ENCODE measurements at places on chromosomes 3 and 15. TPM values are rescaled to one million over a fixed set of nuclear protein-coding genes. Genes with fewer than 3 reads are reported as not detected.

- H3K4me3 ChIP-seq, result no peak overlapping the region
- no peaks in the 10 kb centered on the region for H3K4me1 ChIP-seq
- peaks cover 16% of the 10 kb centered on the region for H3K27me3 ChIP-seq
- H3K27ac ChIP-seq, result no peak overlapping the region
Observed at GRCh38 chr15:70178335-70179084, 80.8 kb upstream of the TLE3 start.

- H3K4me1 ChIP-seq, result peaks cover 19% of the 10 kb centered on the region
- peak; percentile 69 for DNase-seq
- peak overlapping the region; percentile 50 for H3K27ac ChIP-seq
- H3K4me3 ChIP-seq, result no peak overlapping the region
Observed at GRCh38 chr3:171328419-171329082, 131.7 kb downstream of the TNIK start.

DNA sequence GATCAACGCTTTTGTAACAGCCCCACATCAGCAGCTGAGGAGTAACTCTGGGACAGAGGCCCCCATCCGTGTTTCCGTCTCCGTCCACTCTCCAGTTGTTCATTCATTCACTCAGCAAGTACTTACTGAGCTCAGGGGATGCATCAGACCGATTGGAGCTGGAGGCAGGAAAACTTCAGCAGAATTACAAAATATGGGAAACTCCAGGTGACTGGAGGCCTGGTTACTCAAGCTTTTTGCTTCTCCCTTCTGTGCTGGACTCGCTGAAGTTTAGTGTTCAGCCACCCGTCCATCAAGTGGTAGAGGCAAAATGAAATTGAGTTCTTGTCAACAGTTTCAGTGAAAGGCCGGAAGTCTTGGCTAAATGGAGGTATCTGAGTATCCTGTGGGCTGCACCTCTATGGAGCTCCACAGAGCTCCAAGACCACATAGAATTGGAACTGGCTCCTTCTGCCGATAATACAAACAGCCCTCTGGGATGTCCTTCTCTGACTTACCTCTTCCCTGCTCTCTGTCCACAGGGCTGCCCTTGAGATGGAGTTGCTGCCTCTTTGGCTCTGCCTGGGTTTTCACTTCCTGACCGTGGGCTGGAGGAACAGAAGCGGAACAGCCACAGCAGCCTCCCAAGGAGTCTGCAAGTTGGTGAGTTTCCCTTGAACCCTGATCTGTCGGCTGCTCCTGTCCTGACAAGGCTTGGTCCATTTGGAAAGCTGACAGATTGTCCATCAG lies 14.7 kb downstream of the NRROS start:
- peak overlapping the region; percentile 26 for H3K27ac ChIP-seq
- peaks cover 82% of the 10 kb centered on the region for H3K36me3 ChIP-seq
- no peaks in the 10 kb centered on the region for H3K27me3 ChIP-seq

DNA sequence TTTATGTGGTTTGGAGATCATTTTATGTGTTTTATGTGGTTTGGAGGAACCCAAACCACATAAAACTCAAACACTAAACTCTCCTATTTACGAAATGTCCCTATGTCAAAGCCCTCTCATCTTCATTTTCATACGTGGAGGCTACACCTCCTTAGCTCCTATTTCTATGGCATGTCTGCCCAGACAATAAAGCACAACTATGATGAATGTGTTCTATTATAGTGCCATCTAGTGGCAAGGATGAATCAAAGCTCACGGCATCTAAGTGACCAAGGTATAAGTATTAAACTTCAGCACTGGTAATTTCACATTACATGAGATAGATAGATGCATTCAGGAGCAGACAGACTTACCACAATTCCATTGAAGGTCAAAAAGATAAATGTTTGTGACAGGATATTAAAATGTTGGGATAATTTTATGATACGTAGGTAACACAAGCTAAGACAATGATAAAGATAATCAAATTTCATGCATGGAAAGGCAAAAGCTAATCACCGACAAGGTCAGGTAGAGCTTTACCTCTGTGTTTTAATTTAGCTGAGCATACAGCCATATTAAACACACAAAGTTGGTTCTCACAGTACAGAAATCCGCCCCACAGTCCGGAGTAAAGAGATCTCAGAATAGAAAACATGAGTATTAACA lies 130.6 kb upstream of the FHIT start:
- no peak overlapping the region for H3K4me3 ChIP-seq
- DNase-seq, result no peak
- peaks cover 1% of the 10 kb centered on the region for H3K4me1 ChIP-seq
- peaks cover 8% of the 10 kb centered on the region for H3K27me3 ChIP-seq

DNA sequence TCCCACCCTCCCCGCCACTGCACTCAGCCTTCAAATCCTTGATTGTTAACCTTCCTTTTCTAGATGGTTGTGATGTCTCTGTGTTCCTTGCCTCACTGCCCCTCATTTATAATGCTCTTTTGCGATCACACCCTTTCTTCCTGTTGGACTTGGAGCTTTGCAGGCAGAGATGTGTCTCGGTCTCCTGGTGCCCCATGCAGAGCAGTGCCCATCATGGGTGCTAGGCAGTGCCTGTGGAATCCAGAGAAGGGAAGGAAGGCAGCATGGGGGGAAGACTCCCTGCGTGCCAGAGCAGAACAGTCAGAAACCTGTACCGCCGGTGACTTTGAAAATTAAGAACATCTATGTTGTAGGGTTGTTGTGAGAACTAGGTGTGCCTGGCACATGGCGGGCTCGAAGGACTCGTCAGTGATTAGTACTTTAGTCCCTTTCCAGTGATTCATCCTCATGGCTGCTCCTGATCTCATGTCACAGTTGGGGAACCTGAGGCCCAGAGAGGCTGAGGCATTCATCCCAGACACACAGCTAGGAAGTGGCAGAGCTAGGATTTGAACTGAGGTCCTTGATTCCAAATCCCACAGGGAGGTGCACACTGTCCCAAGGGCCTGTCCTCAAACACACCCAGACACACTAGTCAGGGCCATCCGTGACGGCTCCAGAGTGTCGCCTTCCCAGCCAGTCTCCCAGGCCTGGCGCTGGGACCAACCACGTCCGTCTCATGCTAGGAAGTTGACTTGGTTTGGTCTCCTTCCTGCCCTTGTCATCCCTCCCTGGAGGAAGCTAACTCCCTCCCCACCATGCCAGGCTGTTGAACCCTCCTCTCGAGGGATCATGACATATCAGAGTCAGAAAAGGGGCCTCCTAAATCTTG lies 58.3 kb downstream of the SMAD6 start:
- DNase-seq, result no peak
- no peak overlapping the region for H3K4me3 ChIP-seq
- H3K27me3 ChIP-seq, result peaks cover 34% of the 10 kb centered on the region
- no peaks in the 10 kb centered on the region for H3K4me1 ChIP-seq

DNA sequence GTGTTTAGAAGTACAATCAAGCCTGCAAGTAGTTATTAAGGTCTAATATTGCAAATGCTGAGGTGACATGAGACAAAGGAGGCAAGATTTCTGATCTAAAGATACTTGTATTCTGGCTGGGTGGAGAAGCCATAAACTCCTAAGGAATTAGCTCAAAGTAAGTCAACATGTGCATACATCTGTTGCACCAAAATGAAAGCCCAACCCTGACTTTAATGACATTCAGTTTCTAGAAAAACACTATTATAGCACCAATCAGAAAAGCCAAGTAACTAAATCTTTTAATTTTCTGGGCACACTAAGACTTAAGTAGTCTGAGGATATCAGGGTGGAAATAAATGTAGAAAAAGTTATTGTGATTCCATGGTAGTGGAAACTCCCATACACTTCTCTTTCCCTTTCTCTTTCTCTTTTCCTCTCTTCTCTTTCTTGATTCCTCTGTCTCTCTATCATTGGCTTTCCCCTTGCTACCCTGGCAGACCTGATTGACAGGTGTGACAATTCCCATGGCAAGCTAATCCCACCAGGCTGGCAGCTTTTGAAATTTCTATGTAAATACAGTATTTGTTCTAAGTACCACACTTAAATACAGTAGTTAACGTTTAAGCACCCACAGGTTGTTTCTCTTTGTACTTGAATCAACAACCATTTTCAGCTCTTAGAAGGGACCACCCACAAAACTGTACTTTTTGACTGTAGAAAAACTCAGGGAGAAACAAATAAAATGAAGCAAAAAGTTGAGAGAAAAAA lies 528.4 kb upstream of the SEMA6D start:
- H3K4me3 ChIP-seq, result no peak overlapping the region
- peaks cover 5% of the 10 kb centered on the region for H3K4me1 ChIP-seq
- no peak for DNase-seq

DNA sequence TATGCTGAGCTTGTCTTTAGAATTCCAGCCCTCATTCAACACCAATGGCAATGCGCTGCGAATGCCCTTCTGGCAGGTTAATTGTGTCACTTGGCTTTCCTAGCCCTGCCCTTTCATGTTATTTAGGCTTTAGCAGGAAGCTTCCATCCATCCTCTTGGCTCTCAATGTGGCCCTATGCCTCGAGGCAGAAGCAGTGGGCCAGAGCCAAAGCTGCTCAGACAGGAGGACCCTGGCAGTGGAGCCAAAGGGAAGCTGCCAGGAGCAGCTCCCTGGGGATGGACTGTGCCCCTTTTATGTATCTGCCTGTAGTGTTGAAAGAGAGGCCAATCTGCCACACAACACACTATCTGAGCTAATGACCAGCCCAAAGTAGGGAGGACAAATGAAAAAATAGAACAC lies 376.4 kb downstream of the CTNNB1 start:
- no peaks in the 10 kb centered on the region for H3K27me3 ChIP-seq
- no peak for DNase-seq
- H3K4me3 ChIP-seq, result no peak overlapping the region
- H3K36me3 ChIP-seq, result no peaks in the 10 kb centered on the region
- no peak overlapping the region for H3K27ac ChIP-seq

DNA sequence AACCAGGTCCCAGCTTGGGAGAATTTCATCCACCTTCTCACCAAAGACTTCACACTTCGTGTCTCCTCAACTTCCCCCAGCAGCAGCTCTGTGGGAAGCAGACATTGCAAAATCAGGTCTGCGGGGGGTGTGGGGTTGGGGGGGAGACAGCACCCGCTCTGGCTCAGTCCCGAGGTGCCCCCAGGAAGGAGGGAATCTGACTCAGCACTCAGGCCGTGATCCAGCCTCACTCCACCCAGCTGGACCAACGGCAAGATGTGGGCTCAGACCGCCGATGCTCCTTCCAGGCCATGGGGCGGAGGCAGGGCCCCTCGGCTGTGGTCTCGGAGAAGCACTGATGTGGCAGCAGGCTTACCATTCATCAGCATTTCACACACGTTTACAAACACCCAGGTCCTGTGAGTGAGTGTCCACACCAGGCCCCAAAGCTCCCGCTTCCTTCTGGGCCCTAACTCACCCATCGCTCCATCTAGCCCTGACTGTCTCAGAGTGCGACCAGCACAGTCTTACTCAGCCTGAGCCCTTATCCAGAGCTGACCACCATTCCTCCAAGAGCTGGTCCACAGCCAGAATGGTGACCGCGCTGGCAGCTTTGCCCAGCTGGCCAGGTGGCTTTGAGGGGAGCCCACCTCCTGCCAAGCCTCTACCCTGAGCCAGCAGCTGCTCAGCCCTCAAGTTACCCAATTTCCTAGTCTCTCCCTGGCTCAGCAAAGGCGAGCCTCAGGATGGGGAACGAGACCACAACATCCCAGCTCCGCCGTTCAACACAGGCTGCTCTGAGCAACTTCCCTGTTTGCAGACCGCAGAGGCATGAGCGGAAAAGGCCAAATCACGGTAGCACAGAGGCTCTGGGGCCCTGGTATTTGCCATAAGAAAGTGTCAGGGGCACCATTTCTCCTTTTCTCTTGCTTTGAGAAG lies 3.3 kb downstream of the STAB1 start:
- no peaks in the 10 kb centered on the region for H3K27me3 ChIP-seq
- DNase-seq, result no peak
- H3K4me3 ChIP-seq, result no peak overlapping the region

DNA sequence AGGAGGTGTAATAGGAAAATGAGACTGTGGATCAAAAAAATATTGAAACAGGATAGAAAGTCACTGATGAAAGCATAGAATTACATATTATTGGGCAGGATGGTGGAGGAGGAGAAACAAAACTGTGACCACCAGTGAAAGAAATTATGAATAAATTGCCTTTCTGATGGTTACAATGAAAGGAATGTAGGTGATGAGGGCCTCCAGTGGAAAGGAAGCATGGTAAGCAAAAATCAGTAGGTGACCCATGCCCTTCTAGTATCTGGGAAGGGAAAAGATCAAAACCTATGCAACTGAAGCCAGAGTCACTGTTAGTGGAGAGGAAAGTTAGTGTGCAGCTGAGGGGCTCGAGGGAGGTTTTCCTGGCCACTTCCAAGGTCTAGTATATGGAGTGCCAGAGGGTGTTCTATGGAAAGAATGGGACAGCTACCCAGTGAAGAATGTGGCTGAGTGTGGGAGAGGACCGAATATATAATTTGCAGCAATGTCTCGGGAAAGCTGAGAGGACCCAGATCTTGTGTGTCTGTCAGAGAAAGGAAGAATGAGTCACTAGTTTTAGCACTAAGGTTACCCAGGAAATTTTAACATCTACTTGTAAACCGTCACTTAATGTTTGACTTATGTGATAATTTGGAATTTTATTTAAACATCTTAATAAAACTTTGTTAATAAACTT lies 146.2 kb downstream of the NFKBIZ start:
- H3K4me3 ChIP-seq, result no peak overlapping the region
- H3K36me3 ChIP-seq, result peaks cover 6% of the 10 kb centered on the region
- H3K27me3 ChIP-seq, result peaks cover 6% of the 10 kb centered on the region
- peaks cover 24% of the 10 kb centered on the region for H3K4me1 ChIP-seq

DNA sequence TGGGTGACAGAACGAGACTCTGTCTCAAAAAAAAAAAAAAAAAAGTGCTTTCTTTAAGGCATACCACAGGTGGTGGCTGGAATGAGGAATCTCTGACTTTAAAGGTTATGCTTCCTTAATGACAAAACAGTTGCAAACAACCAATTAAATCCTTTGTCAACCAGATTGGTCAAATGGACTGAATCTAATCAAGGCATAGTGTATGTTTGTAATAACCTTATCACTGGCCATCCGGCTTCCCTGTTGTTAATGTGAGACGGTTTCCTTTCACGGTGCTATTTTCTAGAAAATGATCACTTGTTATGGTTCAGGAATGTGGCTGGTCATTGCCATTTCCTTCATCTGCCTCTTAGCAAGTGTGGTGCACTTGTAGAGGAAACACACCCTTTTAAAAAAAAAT lies 75.9 kb downstream of the FLNB start:
- H3K36me3 ChIP-seq, result peaks cover 25% of the 10 kb centered on the region
- H3K27ac ChIP-seq, result no peak overlapping the region
- H3K4me1 ChIP-seq, result peaks cover 26% of the 10 kb centered on the region
- no peaks in the 10 kb centered on the region for H3K27me3 ChIP-seq

DNA sequence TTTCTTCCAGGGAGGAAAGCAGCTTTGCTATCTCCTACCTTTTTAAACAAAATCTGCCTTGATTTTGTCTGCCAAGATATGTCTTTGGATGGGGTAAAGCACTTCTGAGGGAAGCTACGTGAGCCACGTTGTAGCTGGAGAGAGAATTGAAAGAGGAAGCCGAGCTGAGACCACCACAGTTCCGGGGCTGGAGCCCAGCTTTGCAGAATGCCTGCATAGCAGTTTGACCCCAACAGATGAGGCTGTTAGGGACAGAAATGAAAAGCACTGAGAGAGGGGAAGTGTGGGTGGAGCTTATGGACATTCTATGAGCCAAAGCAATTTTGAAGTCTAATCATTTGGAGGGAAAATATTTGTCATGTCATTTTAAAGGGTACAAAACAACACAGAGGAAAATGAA lies 45.4 kb downstream of the LIPC start:
- peaks cover 7% of the 10 kb centered on the region for H3K36me3 ChIP-seq
- no peak overlapping the region for H3K4me3 ChIP-seq
- H3K27me3 ChIP-seq, result no peaks in the 10 kb centered on the region
- peak overlapping the region; percentile 7 for H3K27ac ChIP-seq
- no peak for DNase-seq

USP3 gene
- total RNA-seq, result 67.9 TPM

PLSCR5 gene
- not detected for total RNA-seq

ATP13A4 gene
- 1.7 TPM for total RNA-seq

ACKR4 gene
- not detected for total RNA-seq

TM4SF1 gene
- not detected for total RNA-seq

TMEM108 gene
- total RNA-seq, result not detected
